Parietal lobe (tissue), 2 donors: ENCODE measurements at places on chromosomes 11 and 22. TPM values are rescaled to one million over a fixed set of nuclear protein-coding genes. Genes with fewer than 3 reads are reported as not detected.

The OR2D3 gene
- total RNA-seq, result not detected

The LYVE1 gene
- 1.3 TPM for total RNA-seq

The MMP27 gene
- total RNA-seq, result not detected

The SLC22A6 gene
- 1.3 TPM for total RNA-seq

The BANF1 gene
- 16.9 TPM for total RNA-seq
